ENCODE measurements at places on chromosomes 7 and 10.

- no peak for DNase-seq
Observed at GRCh38 chr10:60253484-60253883, 136.2 kb downstream of the ANK3 start.

GRCh38 chr7:4079366-4079765 is 602.7 kb upstream of the FOXK1 start:
- no peak for DNase-seq

DNA sequence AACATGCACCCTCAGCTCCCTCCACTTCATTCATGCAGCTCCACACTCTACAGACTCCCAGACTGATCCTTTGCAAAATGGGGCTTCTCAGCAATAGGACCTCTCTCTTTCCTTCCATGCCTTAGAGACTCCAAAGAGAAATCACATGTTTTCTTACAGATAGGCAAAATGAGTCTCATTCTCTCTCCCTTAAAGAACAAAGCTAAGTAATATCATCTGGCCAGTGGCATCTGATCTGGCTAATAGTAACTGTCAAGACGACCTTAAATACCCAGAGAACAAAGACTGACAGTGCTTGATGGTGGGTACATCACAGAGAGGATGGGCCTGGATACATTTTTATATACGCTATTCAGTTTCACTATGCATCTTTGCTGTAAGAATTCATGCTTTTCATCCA is 43.1 kb upstream of the CALD1 start:
- no peak for DNase-seq

GRCh38 chr7:92657391-92657790 is 67.2 kb upstream of the FAM133B start:
- no peak for DNase-seq

GRCh38 chr10:59704630-59705029 is 5.0 kb downstream of the SLC16A9 start:
- DNase-seq: no peak

- no peak for DNase-seq
Observed at GRCh38 chr7:21149809-21150208, 278.1 kb upstream of the SP4 start.

- DNase-seq: no peak
Observed at GRCh38 chr7:66952343-66953043, 31.5 kb downstream of the TMEM248 start.

- no peak for DNase-seq
Observed at GRCh38 chr7:133167300-133167699, 85.4 kb upstream of the CHCHD3 start.

DNA sequence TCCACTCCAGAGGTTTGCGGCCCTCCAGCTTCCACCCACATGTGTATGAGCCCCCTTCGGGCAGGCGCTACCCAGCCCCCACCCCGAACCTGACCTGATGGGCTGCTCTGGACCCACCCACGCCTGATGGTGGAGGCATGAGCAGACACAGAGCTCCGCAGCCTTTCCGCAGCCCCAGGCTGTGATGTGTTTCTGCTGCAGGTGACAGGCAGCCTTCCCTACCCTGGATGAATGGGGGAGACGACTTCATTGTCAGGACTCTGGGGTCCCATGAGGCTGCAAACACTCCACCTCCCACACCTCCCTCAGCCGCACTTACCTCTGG is 61.2 kb downstream of the OAT start:
- DNase-seq: no peak

- no peak for DNase-seq
Observed at GRCh38 chr10:5611899-5612680, 54.3 kb downstream of the ASB13 start.

DNA sequence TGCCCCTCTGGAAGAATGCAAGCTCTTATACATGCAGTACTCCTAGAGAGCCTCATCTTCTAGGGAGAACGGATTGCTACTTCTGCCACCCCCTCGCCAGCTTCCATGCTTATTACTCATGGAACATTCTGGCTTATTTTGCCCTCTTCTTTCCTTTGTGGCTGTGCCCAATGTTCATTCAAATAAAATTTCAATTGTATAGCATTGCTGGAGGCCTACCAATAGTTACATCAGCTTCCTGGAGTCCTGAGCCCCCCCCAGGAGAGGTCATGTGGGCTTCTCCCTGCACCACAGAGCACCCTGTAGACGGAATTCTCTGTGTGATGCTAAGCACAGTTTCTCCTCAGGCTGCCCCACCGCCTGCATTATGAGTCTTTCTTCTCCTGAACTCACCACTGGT is 1094.0 kb downstream of the KCNMA1 start:
- no peak for DNase-seq
